ENCODE measurements at places on chromosomes 5 and 9.

- DNase-seq, result no peak
Observed at GRCh38 chr5:121737120-121737519, 114.6 kb upstream of the FTMT start.

DNA sequence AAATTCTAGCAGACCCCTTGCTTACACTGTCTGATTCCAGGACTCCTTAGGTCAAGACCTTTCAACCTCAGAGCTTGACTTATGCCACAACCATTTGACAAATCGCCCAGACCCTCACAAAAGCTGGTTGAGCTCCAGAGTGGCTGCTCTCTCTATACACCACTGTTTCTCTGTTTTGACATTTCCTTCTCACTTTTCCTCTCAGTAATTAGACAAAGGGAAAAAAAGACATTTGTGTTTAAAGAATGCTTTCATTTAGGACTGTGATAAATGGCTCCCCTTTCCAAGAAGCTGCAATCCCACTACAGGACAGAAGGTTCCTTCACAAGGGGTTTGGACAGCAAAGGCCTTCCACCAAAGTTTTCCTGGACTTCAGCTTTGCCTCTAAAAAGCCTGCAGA lies 601.3 kb downstream of the NR2F1-AS1 start:
- DNase-seq, result no peak

GRCh38 chr9:134770972-134771971 lies 109.3 kb upstream of the FCN2 start:
- DNase-seq, result no peak

DNA sequence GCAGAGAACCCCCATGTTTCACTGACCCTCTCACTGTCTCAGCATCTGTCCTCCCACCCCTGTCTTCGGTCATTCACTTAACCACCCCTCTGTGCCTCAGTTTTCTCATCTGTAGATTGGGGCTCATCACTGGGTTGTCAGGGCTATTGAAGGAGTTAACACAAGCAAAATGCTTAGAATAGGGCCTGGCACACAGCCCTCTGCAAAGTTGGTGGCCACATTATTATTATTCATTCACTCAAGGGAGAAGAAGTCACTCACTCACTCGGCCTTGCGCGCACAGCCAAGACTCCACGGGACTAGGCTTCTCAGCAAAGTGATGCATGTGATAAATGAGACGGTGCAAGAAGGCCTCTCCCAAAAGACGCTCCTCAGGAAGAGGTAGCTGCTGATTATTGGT lies 8.0 kb downstream of the PDGFRB start:
- DNase-seq, result no peak

GRCh38 chr5:82815871-82816270 lies 261.3 kb downstream of the TMEM167A start:
- no peak for DNase-seq
